ENCODE measurements at places on chromosomes 7 and 10.

GRCh38 chr7:5426226-5426475 is 2.5 kb upstream of the TNRC18 start:
- DNase-seq: no peak

GRCh38 chr10:130389906-130390305 is 253.7 kb downstream of the GLRX3 start:
- DNase-seq: no peak

DNA sequence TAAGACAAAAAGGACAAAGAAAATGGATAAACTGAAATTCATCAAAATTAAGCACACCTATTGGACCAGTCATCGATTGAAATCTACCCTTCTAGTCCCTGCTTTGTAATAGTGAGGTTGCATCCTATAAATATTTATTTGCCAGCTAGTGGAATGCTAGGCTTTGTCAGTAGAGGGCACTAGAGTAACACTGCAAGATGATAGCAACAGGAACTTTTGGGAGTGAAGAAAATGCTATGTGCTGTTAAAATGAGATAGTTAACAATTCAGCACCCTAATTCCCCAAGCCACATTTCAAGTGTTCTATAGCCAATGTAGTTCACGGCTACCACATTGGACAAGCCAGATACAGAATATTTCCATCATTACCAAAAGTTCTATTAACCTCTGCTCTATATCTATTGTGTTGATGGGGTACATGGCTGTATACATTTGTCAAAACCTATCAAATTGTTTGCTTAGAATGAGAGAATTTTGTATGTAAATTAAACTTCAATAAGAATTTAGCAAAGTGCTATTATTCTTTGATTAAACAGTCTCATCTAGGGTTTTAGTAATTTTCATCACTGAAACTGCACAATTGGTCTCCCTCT is 69.8 kb downstream of the LSMEM1 start:
- DNase-seq: no peak

- DNase-seq: peak; percentile 35
Observed at GRCh38 chr7:351256-351655, 61.3 kb downstream of the FOXL3 start.

DNA sequence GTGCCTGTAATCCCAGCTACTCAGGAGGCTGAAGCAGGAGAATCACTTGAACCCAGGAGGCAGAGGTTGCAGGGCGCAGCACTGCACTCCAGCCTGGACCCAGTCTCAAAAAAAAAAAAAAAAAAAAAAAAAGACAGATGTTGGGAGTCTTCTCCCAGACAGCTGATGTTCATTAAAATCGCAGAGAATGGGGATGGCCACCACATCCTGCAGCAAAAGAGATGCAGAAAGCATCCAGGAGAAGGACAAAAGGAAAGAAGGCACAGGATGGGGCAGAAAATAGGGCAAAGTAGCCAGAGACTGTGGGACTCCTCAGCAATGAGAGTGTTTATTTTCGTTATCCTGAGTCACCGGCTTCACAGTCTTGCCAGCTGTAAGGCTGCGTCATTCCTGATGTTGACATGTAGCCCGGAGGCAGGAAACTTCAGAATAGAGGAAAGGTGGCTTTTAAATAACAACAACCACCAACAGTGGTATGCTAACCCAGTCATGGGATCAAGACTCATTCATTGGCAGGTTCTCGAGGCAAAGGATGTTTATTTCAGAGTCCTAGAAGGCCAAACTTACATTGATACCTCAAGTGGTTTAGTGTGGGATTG is 149.5 kb upstream of the SVIL start:
- no peak for DNase-seq

- DNase-seq: no peak
Observed at GRCh38 chr10:25071227-25071626, 54.8 kb downstream of the THNSL1 start.

DNA sequence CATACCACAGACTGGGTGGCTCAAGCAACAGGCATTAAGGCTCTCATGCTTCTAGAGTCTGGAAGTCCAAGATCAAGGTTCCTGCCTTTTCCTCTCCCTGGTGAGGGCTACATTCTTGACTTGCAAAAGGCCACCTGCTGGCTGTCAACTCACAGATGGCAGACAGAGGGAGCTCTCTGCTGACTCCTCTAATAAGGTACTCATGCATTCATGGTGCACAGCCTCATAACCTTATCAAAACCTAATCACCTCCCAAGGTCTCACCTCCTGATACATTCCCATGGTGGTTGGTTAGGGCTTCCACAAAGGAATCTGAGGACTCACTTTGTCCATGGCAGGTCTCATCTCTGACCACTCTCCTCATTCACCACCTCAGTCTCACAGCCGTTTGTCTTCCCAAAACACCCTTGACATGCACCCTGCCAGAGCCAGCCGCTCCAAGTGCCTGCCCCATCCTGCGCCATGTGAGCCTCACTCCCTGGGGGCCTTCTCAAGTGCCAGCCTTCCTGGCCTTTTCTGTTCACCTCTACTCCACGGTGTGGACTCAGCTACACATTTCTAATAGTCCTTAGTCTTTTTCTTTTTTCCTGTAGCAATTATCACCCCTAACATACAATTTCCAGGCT is 400.3 kb upstream of the ADARB2 start:
- no peak for DNase-seq

DNA sequence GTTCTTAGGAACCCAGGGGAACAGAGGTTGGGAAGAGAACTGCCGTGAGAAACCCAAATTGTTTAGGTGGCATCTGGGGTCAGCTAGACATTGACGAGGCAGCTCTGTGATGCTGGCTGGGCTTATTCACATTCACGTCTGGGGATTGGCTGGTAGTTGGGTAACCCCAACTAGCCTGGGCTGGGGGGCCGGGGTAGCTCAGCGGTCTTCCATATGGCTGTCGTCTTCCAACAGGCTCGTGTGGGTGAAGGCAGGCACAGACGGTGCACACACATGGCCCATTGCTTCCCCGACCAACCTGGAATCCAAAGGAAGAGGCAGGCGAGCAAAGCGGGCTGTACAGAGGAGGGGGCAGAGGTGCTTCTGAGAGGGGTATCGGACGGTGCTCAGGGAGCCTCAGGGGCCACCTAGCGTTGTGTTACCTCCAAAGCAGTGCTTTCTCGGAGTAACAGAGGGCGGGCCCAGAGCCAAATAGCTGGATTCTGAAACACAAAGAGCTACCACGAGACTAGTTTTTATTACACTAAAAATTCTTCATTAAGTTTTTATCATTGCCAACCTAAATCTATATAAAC is 34.5 kb downstream of the MKI67 start:
- DNase-seq: no peak

GRCh38 chr7:40436710-40437109 is 301.9 kb downstream of the SUGCT start:
- DNase-seq: no peak

DNA sequence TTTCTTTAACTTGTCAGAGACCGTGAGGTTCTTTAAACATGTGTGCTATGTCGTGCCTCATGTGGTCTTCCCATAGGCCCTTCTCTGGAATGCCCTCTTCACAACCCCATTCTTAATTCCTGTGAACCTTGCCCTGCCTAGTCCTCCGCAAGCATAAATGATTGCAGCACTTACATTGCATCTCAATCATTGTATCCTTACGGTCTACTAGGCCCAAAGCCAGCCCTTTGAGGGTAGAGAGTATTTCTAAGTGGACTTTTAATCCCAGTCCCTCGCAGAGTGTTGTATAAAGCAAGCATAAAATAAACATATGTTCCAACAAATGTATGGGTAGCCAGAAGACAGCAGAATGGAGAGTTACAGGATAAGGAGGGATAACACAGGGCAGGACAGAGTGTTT is 92.1 kb upstream of the FAM133B start:
- DNase-seq: no peak

- no peak for DNase-seq
Observed at GRCh38 chr10:114053946-114054345, 10.3 kb downstream of the ADRB1 start.

- DNase-seq: no peak
Observed at GRCh38 chr7:48058990-48059389, 23.6 kb downstream of the C7orf57 start.

- DNase-seq: no peak
Observed at GRCh38 chr7:99125505-99125865, 18.4 kb downstream of the SMURF1 start.

- peak; percentile 8 for DNase-seq
Observed at GRCh38 chr7:6705959-6706665, 635 bp downstream of the ZNF12 start.

DNA sequence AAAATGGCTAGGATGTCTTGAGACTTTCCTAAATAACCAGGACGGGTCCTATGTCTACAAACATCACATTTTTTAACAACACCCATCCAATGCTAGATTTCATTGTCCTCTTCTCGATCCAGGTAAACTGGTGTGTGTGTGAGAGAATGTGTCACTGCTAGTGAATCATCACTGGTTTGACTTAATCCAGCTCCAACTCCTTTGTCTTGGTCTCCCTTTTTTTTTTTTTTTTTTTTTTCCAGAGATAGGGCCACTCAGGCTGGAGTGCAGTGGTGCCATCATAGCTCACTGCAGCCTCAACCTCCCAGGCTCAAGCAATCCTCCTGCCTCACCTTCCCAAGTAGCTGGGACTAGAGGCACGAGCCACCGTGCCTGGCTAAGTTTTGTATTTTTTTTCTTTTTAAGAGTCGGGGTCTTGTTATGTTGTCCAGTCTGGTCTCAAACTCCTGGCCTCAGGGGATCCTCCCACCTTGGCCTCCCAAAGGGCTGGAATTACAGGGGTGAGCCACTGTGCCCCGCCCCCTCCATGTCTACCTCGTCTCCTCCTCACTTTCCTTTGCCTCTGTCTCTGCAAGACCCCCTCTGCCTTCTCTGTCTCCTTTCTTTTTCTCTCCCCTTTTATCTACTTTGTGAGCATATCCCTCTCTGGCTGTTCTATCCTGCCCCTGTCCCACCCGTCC is 2.2 kb upstream of the UFSP1 start:
- no peak for DNase-seq

DNA sequence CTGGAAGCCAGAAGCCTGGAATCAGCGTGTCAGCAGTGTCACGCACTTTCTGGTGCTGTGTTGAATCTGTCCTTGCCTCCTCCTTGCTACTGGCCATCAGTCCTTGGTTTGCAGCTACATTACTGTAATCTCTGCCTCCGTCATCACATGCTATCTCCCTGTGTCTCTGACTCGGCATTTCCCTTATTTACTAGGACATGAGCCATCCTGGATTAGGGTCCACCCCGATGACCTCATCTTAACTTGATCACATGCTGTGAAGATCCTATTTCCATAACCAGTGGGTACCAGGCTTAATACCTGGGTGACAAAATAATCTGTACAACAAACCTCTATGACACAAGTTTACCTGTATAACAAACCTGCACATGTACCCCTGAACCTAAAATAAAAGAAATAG is 518.0 kb upstream of the KLF6 start:
- no peak for DNase-seq

DNA sequence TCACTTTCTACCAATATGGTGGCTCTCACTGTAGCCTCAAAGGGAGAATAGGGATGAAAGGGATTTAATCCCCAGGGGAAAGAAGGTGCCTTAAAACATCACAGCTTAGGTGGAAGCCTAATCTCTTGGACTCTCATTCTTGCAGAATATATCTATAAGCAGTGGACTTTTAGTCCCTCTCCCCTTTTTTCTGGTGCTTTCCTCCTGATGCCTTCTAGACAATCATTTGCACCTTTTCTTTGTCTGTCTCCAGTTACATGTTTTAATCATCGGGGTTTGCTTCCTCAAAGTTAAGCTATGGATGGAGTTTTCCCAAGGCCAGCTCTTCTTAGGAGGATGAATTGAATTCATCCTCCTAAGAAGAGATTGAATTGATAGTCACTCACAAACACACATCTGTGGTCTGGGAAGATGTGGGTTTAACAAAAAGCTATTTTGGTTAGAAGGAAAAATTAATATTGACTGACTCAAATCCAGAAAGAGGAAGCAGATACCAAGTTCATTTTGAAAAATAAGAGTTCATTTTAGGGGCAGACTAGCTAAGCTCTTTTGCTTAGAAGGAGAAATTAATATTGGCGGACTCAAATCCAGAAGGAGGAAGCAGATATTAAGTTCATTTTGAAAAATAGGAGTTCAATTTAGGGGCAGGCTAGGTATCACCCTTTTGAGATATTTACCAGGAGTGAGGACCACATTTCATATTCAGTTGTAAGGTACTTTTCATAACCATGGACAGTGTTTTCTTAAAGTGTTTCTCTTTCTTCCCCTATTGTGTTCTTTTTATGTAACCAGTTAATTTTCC is 35.2 kb upstream of the PLEKHS1 start:
- no peak for DNase-seq

GRCh38 chr10:102375250-102375649 is 20.3 kb upstream of the NFKB2 start:
- no peak for DNase-seq

DNA sequence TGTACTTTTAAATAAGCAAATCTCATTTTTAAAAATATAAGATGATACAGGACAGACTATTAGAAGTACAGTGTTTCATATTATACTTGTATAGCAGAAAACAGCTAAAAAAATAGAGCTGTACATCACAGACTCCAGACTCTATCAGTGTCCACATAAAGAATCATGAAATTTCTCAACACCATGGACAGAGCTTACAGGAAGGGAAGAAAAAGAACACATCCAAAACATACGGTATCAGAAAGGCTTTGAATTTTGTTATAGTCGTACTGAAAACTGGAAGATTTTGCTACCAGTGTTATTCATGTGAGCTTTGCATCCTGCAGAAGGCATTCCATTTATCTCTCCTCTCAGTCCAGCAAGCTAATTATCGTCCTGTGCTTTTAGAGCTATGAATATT is 183.2 kb upstream of the PTPRZ1 start:
- no peak for DNase-seq

DNA sequence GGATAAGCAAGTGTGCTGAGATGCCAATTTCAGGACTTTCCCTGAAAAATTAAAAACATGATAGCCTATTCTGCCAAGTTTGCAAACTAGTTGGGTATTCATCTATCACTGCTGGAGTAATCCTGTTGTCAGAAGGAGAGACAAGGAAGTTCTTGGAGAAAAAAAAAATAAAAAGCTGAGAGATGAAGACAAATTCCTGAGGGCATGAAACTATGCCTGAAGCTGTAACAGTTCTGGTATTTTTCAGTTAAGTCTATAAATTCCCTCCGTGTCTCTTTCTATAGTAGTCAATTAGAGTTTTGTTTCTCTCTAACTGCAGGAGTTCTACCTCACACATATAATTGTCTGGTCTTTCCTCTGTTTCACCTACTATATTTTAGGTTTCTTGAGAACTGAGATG is 95.7 kb downstream of the DGKB start:
- no peak for DNase-seq

- DNase-seq: peak; percentile 47
Observed at GRCh38 chr10:71771821-71772617, 1.3 kb downstream of the VSIR start.

DNA sequence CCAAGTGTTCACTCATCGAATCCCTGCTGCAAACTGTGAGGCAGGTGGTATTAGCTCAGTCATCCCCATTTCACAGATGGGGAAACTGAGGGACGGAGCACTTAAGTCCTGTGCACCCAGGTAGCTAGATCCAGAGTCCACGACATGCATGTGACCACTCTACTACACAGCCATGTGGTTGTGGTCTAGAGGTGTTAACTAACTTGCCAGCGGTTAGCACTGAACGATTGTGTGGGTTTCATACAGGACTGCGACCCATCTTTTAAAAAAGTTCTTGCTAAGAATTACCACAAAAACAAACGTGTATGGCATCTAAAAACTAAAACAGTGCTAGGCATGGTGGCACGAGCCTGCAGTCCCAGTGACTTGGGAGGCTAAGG is 16.1 kb upstream of the ABCC2 start:
- DNase-seq: no peak

- DNase-seq: no peak
Observed at GRCh38 chr10:70596110-70596798, 6.3 kb downstream of the PRF1 start.
